ENCODE measurements at places on chromosomes 7 and 10.

DNA sequence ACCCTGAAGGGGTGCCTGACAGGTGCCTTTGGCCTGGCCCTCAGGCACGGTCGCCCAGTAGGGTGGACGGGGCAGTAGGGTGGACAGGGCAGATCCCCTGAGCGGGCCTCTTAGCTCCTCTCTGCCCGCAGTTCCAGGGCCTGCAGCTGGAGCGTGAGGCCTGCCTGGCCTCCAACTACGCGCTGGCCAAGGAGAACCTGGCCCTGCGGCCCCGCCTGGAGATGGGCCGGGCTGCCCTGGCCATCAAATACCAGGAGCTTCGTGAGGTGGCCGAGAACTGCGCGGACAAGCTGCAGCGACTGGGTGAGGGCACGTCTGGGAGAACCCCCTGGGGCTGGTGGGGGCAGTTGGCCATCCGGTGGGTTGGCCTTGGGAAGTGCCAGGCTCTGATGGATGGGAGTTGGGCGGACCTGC lies 1.7 kb downstream of the VPS37D start:
- DNase-seq: no peak

GRCh38 chr10:33027088-33027487 lies 69.1 kb upstream of the ITGB1 start:
- no peak for DNase-seq

DNA sequence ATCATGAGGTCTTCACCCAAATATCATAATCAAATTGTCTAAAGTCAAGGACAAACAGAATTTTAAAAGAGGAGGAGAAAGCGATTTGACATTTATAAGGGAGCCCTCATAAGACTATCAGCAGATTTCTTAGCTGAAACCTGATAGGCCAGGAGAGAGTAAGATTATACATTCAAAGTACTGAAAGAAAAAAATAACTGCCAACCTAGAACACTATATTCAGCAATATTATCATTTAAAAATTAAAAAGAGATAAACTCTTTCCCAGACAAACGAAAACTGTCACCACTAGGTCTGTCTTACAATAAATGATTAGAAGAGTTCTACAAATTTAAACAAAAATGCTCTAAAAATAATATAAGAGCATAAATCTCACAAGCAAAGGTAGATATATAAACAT lies 154.1 kb upstream of the TMEM106B start:
- DNase-seq: no peak

DNA sequence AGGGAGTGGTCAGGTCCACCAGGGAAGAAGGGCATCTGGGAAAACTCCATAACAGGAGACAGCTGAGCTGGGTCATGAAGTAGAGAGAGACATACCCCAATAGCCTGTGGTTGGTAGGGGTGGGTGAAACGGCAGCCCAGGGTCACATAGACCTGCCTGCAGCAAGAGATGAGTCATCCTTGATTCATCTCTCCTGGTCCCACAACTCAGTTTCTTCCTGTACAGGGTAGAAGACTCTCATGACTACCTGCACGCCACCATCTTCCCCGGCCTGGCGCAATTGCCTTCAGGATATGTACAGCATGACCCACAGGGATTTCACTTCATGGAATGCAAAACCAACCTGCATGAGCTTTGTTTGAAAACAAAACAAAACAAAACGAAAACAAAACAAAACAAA lies 45.1 kb upstream of the ADAM12 start:
- no peak for DNase-seq

GRCh38 chr10:73439605-73440312 lies 6.4 kb upstream of the MSS51 start:
- no peak for DNase-seq

Measured in GM12864 (cell line).